Activated gamma-delta T cell treated with Interleukin-2 at 50 U/mL for 16 hours (primary cell): ENCODE measurements at places on chromosomes 2 and 18.

- no peak for DNase-seq
These were observed 6.5 kb downstream of the SH3BP4 start for GRCh38 chr2:234958311-234958710.

GRCh38 chr2:8511868-8512612 is 169.8 kb upstream of the ID2 start:
- DNase-seq: no peak

- no peak for DNase-seq
These were observed 94.1 kb upstream of the ACAA2 start for GRCh38 chr18:49907346-49907929.

- DNase-seq: no peak
These were observed 484 bp downstream of the APCDD1 start for GRCh38 chr18:10454681-10455557.
